ENCODE measurements at places on chromosomes 5 and 9. TPM values are rescaled to one million over a fixed set of nuclear protein-coding genes. Genes with fewer than 3 reads are reported as not detected.

STPG3 gene
- total RNA-seq, result not detected

RNF183 gene
- not detected for total RNA-seq

NOTCH1 gene
- 114 TPM for total RNA-seq

DDX4 gene
- not detected for total RNA-seq

All from upper lobe of right lung (tissue), 1 donor.